ENCODE measurements at places on chromosomes 2 and 18.

GRCh38 chr2:231047274-231047922, 9.3 kb upstream of the PSMD1 start:
- no peak for DNase-seq

GRCh38 chr2:232281858-232282507, 96.6 kb upstream of the ALPP start:
- DNase-seq: no peak

DNA sequence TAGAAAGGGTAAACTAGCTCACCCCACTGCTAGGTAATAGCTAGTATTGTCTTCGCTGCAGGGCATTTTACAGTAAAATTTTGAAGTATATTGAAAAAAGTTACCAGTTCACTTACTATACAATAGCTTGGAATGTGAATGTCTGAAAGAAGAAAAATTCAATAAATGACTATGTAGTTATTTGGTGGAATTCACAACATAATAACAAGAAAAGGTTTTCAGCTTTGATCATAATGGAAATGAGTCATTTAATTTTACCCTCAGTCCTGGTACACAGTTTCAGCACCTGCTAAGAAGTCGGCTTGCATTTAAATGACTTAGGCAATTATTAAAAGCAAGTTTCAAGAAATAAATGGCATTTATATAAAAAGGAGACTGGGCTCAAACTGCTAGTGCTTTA, 90.4 kb downstream of the NUP35 start:
- DNase-seq: no peak

GRCh38 chr2:240323601-240324291, 111.7 kb upstream of the GPC1 start:
- no peak for DNase-seq

- DNase-seq: no peak
Measured at GRCh38 chr18:80108121-80108536, 933 bp upstream of the ADNP2 start.
